IPS DF 19.7 (cell line): ENCODE measurements at places on chromosomes 13 and 19.

DNA sequence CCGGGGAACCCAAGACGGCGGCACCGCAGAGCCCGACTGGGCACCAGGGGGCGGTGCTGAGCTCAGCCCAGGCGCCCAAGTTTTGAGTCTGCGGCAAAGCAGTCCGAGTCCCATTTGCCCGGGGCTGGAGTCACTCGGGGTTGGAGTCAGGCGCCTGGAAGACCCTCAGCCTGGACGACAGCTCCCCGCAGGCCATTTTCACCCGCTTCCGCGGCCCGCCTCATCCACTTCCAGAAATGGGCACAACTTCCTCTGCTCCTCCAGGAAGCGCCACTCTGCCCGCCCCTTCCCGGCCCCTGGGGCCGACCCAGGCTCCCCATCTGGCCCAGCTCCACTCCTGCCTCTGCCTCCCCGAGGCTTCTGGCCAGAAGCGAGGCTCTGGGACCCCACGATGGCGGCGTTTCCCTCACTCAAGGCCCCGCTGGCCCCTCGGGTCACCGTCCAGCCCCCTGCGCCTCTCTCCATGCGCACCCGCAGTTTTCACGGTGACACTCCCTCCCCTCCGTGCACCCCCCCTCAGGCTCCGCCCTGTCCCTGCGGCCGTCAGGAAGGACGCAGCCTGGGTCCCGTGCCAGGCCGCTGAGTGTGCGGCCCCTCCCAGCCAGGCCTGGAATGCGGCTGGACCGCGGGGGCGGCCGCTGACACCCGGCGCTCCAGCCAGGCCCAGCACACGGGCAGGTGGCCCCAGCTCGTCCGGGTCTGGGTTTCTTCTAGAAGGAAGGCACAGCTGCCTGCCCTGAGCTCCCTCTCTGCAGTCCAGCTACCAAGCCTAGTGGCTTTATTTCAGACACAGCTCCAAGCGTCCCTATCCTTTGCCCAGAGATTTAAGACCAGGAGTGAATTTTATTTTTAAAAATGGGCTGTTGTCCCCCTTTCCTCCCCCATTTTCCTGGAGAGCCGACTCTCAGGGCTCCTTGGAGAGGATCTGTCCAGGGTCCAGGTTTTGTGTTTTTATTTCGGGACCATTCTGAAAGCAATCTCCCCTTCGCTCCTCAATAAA, 4.7 kb downstream of the SERTAD1 start:
- no peak for DNase-seq

- no peak for DNase-seq
These were observed 73.5 kb downstream of the CAB39L start for GRCh38 chr13:49370371-49370770.

GRCh38 chr13:71866335-71867130, 471 bp downstream of the DACH1 start:
- no peak for DNase-seq

GRCh38 chr13:109859216-109859835, 72.9 kb upstream of the IRS2 start:
- DNase-seq, result no peak

DNA sequence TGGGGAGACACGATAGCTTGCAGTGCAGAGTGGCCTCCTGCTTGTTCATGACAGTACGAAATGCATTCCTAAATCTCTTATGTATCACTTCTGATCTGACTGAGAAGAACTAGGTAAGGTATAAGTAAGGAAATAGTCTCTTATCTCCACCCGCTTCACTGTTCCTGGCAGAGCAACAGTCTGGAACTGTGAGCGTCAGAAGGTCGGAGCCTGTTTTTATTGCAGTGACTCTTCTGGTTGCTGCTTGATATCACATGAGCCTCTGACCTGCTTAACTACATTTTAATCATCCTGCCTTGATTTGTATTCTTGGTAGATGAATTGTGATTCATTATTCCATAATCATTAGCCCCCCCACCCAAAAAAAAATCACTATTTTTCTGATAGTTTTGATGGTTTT, 69.0 kb downstream of the COL4A2 start:
- DNase-seq, result no peak

- DNase-seq, result no peak
These were observed at the start of gene CYTH2 for GRCh38 chr19:48469289-48469881. CYTH2 (plus strand) TSS chr19:48469369; CDS start chr19:48469508, 139 bp downstream.

DNA sequence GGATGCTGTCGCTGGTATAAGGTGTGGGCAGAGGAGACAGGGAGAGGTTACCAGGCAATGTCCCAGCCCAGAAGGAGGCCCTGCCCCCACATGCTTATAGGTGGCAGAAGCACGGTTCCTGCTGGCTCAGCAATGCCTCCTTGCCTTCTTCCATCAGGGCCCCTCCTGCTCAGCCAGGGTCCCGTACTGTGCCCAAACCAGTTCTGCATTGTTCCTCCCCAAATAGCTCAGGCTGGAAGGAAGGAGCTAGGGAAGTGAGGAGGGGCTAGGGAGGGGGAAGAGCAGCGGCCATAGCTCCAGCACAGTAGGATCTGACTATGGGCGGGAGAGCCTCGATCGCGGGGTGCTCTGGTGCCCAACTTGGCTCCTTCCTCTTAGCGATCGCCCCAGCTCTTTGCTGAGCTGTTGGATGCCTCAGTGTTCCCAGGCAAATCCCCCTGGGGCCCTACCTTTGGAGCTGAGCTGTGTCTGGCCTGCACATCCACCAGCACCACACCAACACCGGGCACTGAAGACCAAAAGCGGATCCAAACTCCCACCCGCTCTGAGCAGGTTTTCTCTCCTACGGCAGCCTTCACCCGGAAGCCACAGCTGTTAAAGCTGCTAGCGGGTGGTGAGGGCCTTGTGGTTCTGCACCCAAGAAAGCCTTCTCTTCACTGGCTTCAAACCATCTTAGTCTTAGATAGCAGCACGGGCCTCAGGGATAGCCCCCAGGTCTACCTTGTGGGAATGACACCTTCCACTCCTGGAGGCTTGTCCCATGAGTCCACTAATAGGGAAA, 32.1 kb upstream of the PEPD start:
- DNase-seq, result no peak

- DNase-seq, result no peak
These were observed 3.0 kb downstream of the SIGLEC9 start for GRCh38 chr19:51127755-51128154.

- DNase-seq, result no peak
These were observed 4.2 kb upstream of the CERS4 start for GRCh38 chr19:8204961-8205360.

- no peak for DNase-seq
These were observed 85.4 kb downstream of the SLC7A1 start for GRCh38 chr13:29509999-29510589.

DNA sequence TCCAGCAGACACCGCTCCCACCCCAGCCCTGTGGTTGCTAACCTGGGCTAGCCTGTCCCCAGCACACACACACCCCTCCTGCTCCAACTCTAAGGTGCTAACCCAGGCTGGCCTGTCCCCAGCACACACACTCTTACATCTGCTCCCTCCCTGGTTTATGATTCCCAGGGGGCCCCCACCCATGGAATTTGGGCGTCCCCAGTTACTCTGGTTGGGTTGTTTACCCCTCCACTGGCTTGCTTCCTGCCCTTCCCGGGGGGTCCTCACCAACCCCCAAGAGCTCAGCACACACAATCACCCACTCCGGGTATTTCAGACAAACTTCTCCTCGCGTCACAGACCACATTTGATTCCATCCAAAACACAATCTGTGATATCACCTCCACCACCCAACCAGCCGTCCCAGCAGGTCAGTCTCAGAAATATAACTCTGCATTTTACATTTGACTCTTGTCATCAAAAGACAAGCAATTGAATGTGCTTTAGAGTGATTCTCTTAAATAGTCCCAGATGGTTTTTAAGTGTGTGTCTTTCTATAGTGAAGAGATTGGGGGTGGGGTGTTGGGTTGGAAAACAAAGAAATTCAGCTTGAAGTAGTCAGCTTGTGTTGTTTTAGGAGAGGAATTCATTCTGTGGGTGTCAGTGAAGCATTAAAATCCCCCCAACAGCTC, 20.1 kb downstream of the COL4A2 start:
- DNase-seq, result no peak

GRCh38 chr13:105334211-105334610, 1201.3 kb downstream of the EFNB2 start:
- DNase-seq, result no peak

GRCh38 chr19:33203529-33203928, 9.4 kb downstream of the LRP3 start:
- DNase-seq, result no peak

DNA sequence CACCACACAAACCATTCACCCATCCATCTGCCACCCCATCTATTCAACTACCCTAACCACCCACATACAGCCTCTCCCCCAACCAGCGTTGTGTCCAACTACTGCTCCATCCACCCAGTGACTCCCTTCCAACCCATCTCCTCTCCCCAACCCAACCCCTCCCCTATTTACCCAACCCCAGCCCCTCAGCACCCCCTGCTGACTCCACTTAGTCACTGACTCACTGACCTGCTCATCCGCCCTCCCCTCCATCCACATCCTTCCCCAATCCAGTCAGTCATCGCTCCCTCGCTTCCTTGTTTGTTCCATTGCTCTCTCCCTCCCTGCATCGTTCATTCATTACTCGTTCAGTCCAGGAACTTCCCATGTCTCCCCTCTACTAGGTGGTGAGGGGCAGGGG, 39.2 kb downstream of the KCNC3 start:
- no peak for DNase-seq

DNA sequence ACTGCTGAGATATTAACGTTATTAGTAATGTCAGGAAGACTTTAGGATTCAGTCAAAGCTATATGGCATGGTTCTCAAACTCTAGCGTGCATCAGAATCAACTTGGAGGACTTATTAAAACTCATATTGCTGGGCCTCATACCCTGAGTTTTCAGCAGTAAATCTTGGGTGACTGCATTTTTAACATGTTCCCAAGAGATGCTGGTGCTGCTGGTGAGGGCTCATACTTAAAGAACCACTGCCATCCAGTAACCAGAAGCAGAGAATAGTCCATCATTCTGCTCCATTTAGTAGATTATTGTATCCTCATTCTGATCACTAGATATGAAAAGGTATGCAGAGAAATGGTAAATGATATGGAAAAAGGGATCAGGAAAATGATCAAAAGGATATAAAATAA, 7.9 kb downstream of the GPR12 start:
- no peak for DNase-seq

- DNase-seq, result no peak
These were observed 28.6 kb downstream of the ZNF557 start for GRCh38 chr19:7098096-7098495.

DNA sequence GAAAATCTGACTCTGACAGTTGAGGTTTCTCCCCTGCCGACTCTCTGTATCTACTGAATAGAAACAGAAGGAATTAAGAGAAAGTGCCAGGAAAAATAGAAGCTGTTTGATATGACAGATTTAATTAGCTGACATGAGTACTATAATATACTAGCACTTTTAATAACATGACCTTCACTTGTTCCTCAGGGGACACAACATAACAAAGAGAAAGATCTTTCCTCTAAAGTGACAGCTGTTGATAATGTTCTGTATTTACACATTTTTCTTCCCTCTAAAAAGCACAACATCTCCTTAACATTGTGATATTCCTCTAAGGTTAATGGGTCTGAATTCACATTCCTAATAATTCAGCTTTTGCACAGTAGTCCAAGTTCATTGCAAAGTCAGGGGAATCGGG, 1136.0 kb downstream of the PCDH17 start:
- DNase-seq, result no peak

DNA sequence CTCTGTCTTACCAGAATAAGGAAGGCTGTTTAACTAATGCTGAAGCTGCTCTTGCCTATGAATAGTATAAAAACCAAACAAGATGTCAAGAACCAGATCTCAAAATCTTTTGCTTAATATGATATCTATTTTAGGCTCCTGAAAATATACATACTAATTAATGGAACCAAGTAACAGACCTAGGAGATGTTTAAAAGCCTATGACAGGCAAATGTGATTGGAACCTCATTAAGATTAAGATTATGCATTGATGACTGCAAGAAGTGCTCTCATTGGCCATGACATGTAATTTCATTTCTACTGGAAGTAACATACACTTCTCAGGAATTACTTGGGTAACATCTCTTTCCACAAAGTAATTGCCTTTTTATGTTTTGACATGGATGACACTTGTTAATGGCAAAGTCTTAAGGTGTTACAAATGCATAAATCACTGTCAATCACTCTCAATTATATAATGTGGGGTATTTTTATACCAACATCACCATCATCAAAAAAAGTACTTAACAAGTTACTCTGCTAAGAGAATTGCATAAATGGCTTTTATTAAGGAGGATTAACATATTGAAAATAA, 326.9 kb upstream of the MIR17HG start:
- no peak for DNase-seq

- peak; percentile 30 for DNase-seq
These were observed 265.2 kb upstream of the SGCG start for GRCh38 chr13:22915442-22916082.

DNA sequence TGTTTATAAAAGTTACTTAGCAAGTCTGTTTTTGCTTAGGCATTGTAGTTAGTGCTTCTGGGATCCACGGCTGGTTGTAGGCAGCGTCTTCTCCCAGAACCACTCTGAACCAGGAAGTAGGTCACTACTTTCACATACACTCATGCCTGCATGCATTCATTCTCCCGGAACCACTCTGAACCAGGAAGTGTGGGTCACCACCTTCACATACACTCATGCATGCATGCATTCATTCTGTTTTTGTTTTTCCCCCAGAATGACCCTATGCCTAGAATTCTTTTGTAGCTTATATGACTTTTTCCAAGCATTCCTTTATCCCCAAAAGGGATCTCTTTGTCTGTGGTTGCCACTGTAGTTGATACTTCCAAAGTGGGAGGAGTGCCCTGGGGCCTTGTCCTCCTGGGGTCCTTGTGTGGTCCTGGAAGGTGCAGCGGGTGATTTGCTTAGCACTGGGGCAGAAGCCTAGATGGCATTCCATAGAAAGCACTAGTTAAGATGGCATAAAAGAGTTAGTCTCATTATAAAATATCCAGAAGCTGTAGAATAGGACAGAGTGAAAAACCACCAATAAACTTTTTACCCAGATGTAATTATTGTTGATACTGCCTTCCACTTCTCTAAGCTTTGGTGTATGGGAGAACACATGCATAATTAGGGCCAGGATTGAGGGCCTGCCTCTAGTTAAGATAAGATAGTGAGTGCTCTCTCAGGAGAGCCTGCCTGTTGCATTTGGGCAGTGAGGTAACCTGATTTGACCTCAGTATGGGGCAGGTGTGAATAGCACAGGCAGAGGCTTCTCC, 68.6 kb upstream of the TEX29 start:
- no peak for DNase-seq

GRCh38 chr13:52842441-52842840, 6.0 kb downstream of the PCDH8 start:
- DNase-seq, result no peak

DNA sequence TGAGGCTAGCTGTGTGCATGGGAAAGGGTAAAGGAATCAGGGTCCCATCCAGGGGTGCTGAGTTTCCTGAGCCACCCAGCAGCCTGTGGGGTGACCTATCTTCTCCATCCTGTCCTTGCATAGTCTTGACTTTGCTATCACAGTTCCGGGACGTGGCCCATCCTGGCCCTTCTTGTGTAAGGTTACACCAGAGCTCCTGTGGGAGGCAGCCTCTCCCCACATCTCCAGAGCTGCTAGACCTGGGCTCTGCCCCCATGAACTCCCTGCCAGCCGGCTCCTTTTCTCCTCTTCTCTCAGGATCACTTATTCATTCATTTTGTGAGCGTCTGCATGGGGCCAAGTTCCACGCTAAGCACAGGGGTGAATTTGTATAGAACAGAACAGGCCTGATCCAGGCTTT, 238.9 kb downstream of the TSHZ3 start:
- no peak for DNase-seq
